Ovary (tissue), 10 donors: ENCODE measurements at places on chromosomes 4 and X. TPM values are rescaled to one million over a fixed set of nuclear protein-coding genes. Genes with fewer than 3 reads are reported as not detected.

The SLC16A2 gene
- total RNA-seq: 33.8 TPM

The FRMPD4 gene
- not detected for total RNA-seq

The CXCL11 gene
- total RNA-seq: 0.57 TPM

The PAGE4 gene
- 0.71 TPM for total RNA-seq

The LPAR4 gene
- total RNA-seq: 2.7 TPM

The TCP11X2 gene
- not detected for total RNA-seq

The GYPE gene
- not detected for total RNA-seq

The PAGE5 gene
- total RNA-seq: not detected

The ERCC6L gene
- 0.38 TPM for total RNA-seq

The FGFBP2 gene
- 0.20 TPM for total RNA-seq

The UGT2B10 gene
- not detected for total RNA-seq

The MAGEB10 gene
- total RNA-seq: not detected

The CT45A10 gene
- total RNA-seq: 0.92 TPM

The TLR1 gene
- total RNA-seq: 24.0 TPM

The USP17L28 gene
- not detected for total RNA-seq

The MAGEA11 gene
- not detected for total RNA-seq

The GLRA3 gene
- total RNA-seq: not detected

The MAGEA9B gene
- not detected for total RNA-seq

The ARX gene
- total RNA-seq: 28.5 TPM
